Sigmoid colon (tissue), 7 donors: ENCODE measurements at places on chromosomes 5 and 9. TPM values are rescaled to one million over a fixed set of nuclear protein-coding genes. Genes with fewer than 3 reads are reported as not detected.

The CD72 gene
- 0.95 TPM for total RNA-seq

The HRCT1 gene
- total RNA-seq: 2.1 TPM

The HTR1A gene
- total RNA-seq: not detected

The PCDHGA8 gene
- 4.4 TPM for total RNA-seq

The RNF180 gene
- 16.6 TPM for total RNA-seq

The DRD1 gene
- not detected for total RNA-seq

The ACSL6 gene
- 0.54 TPM for total RNA-seq

- no peak for DNase-seq
These were observed 111.4 kb upstream of the FER start for GRCh38 chr5:108636135-108636853.

GRCh38 chr5:159971931-159972461 is 36.9 kb upstream of the TTC1 start:
- DNase-seq: no peak

- DNase-seq: no peak
These were observed 74.4 kb upstream of the ATP10B start for GRCh38 chr5:160926428-160926827.

- no peak for DNase-seq
These were observed 38.6 kb downstream of the GALNT12 start for GRCh38 chr9:98846081-98846480.

- no peak for DNase-seq
These were observed 365.1 kb upstream of the PRR16 start for GRCh38 chr5:120098902-120099535.

GRCh38 chr9:26247861-26248260 is 569.6 kb upstream of the TUSC1 start:
- DNase-seq: no peak

GRCh38 chr9:128011071-128011817 is 30.5 kb upstream of the EEIG1 start:
- DNase-seq: no peak

DNA sequence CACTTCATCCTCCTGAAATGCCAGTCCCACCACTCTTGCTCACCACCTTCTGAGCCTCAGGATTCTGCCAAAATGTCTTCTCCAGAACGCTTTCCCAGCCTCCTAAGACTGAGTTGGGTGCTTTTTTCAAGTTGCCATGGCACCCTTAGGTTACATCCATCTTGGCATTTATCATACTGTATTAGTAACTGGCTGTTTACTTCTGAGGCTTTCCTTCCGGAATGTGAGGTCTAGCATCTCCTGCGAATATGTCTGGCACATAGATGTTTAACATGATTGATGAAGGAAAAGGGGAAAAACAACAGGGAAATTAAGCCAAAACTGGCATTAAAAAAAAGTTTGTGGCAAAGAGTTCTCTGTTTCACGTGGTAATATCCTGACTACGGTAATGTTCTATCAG is 24.9 kb downstream of the RNF130 start:
- no peak for DNase-seq

GRCh38 chr9:112078432-112078831 is 96.7 kb downstream of the SUSD1 start:
- no peak for DNase-seq

- DNase-seq: no peak
These were observed 462.5 kb downstream of the SPOCK1 start for GRCh38 chr5:137036640-137037039.

DNA sequence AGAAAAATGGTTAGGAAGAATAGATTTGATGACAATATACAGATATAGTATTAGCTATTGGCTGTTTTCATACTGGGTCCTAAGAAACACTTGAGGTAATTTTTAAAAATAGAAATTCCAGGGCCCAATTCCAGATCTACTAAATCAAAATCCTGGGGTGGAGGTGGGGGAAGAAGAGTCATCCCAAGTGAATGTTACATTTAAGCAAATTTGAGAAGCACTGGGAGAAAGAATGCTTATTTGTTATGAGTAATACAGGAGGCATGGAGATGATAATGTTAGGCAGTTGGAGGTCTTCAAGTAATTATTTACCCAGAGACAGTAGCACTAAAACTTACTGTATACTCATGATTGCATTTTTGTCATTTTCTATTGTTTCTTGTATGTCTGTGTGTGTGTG is 93.0 kb upstream of the DAB2 start:
- DNase-seq: no peak

DNA sequence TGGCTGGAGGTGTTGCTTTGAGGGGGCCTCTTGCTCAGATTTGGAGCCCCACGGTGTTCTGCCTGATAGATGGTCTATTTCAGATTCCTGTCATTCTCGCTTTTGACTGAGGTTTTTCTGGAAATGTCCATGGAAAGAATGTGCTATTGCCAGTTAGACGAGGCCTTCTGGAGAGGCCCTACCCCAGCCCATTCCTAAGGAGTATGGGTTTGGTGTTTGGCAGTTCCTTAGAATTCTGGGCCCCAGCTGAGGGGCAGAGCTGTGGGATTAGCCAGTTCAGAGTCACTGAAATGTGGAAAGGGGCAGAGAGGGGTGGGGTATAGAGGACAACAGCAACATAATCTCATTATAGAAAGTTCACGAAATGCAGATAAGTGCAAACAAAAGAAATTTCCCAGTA is 50.5 kb downstream of the GALNT10 start:
- no peak for DNase-seq

- no peak for DNase-seq
These were observed 69.8 kb downstream of the HABP4 start for GRCh38 chr9:96519787-96520186.

GRCh38 chr5:159263569-159263905 is 447 bp downstream of the UBLCP1 start:
- no peak for DNase-seq

DNA sequence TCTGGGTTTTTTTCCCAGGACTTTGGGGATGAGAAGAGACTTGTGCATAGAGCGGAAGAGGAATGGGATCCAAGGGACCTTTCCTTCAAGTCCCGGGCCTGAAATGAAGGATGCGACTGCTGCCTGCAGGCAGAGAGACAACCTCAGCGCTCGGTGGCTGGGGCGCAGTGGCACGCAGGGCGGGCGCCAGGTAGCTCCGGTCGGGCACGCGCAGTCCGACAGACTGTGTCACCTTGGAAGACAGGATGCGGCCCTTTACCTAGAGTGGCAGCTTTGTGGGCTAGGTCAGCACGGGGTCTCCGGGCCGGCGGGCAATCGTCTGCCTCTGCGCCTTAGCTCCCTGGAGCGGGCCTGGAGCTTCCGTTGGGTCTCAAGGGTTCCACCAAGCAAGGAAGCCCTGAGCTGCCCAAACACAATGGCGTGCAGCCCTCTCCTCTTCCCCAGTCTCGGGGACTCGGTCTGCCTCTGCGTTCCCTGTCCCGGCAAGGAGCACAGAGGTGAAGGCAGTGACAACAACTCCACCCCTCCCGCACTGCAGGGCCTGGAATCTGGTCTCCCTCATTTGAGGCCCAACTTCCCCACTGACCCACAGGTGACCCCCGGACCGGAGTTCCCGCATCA is 6.0 kb downstream of the BARX1 start:
- DNase-seq: no peak

DNA sequence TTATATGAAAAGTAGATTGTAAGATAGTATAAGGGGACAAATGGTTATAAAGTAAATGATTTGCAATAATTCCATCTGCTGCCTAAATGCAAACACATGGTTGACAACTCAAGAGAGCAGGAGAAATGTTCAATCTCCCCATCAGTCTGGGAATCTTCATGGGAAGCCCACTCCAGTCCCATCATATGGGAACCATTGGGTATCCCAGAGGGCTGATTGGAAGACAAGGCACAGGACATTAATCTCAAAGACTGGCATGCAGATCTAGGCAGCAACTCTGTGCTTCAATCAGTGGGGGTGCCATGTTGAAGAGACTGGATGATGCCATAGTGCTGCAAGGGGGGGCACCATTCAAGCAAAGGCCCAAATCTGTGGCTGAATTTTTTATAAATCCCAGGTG is 193.1 kb upstream of the PDE4D start:
- no peak for DNase-seq

DNA sequence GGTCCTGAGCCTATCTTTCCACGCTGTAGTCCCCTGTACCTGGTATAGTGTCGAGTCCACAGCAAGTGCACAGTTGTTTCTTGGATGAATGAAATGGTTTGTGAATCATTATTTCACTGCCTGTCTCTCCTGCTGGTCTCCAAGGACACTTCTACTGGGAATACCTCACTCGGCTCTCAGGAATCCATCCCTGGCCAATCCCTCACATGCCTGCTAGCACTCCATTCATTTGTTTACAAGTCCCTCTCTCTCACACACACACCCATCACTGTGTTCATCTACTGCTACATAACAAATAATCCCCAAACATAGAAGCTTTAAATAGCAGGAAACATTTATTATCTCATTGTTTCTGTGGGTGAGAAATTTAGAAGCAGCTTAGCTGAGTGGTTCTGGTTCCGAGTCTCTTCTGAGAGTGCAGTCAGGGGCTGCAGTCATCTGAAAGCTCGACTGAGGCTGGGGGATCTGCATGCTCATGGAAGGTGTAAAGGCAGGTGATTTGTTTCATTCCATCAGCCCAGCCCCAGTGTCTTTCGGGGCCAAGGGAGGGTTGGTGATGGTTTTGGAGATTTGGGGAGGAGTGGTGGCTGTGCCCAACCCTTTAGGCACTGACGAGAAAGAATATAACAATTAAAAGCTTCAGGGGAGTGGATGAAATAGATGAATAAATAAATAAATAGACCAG is 132.7 kb upstream of the IER5L start:
- DNase-seq: peak; percentile 29

GRCh38 chr9:121289772-121290370 is 21.9 kb downstream of the GSN start:
- peak; percentile 75 for DNase-seq

DNA sequence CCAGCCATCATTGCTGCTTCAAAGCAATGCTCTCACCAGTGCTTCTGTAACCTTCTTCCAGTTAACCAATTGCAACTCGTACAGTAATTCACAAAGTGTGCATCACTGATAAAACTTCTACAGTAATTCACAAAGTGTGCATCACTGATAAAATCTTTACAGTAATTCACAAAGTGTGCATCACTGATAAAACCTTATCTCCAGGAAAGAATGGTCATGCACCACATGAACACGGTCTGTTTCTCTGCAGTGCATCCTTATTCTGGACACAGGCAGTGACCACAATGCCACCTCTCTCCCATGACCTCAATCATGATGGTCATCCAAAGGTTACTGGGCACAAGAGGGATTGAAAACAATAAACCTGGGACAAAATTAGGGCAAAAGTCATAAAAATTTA is 153.6 kb downstream of the TSSK1B start:
- DNase-seq: no peak

DNA sequence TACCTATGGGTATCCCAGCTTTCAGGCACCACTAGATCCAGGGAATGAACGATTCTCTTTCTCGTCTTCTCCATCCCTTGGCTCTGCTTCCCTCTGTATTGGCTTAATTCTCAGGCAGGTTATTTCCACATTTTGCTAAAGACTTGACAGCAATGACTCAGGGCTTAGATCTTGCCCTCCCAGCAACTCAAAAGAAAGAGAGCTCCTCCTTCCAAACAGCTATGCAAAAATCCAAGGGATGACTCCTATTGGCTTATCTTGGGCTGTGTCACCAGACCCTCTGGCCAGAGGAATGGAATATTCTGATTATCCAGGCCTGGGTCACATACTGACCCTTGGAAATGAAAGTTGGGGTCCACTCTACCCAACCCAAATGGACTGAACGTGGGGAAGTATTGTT is 270.2 kb downstream of the NTRK2 start:
- DNase-seq: no peak

- DNase-seq: no peak
These were observed 6.5 kb downstream of the ARL14EPL start for GRCh38 chr5:116038817-116039216.

DNA sequence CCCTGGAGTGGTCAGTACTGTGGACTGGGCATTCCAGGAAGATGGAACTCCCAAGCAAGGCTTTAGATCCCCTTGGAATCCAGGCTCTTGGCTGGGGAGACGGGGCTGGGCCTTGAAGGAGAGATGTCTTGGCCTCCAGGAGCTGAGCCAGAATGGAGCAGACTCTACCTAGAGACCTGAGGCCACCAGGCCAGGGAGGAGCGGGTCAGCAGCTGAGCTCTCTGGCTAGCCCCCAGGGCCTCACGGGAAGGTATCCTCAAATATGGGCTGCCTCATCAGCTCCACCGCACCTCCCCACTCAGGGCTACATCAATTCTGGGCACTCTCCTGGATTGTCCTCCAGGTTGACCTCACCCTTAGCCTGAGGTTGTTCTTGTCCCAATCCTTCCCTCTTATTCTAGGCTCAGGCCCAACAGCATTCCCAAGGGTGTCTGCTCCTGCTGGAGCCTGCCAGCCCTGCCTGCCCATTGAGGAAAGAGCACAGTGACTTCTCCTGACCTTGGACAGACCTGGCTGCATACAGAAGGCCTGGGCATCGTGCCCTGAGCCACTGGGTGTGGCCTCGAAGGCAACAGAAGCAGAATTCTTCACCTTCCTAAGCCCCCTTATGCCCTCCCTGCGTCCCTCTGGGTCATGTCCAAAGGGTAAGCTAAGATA is 3.0 kb upstream of the PDLIM4 start:
- peak; percentile 72 for DNase-seq

DNA sequence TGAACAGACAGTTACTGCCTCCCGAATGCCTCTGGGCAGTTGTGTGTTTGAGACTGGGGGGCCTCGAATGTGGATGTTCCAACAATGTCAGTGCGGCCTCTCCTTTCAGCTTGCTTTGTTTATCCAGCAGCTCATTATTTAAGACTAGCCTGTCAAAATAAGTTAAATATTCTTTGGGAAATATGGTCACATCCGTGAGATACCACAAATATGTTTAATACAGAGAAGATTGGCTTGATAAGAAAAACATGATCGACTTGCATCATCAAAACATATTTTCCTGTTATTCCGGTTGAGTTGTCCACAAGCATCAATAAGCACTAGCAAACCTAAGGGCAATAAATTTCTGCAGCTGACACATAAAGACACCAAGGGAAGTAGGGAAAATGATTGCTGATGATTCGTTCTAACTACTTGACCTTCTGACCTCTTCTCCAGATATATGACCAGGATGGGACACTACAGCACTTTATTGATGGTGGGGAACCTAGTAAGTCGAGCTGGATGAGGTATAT is 66.5 kb downstream of the PRDM6 start:
- no peak for DNase-seq
